CD4-positive, alpha-beta T cell treated with Interleukin-4 for 4 hours (primary cell): ENCODE measurements at places on chromosomes 4 and X.

DNA sequence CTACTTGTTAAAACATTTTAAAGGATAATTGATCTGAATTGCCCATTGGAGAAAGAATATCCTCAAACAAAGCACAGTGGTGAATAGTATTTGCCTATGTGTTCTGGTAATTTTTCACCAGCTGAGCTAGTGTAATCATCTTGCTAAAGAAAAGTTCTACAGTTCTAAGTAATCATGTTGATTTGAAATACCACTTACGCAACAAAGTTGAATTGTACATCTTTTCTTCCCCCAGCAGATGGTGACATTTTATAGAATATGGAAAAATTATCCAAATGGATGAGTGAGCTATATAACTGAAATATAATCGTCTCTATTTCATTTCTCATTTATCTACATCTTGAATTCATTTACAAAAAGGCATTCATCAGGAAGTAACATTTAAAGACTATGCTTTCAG is 9.7 kb upstream of the ZNF674 start:
- DNase-seq: peak; percentile 29

GRCh38 chr4:184100297-184100885 is 117.3 kb downstream of the ENPP6 start:
- no peak for DNase-seq

- no peak for DNase-seq
Measured at GRCh38 chr4:159292137-159292896, 189.4 kb downstream of the RAPGEF2 start.

DNA sequence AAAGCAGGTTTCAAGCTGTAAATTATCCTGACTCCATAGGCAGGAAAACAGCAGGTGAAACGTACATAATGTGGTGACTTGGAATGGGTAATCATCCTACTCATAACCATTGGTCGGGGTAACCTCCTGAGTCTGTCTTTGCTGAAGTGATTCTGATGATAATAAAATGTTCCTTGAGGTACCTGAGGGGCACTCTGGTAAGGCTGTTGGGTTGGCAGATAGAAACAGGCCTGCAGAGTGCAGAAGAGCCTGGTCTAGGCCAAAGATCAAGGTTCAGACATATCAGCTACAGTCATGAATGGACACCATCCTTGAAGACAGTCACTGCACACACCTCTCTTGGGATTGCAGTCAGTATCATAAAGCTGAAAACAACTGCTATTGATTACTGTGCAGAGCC is 174.7 kb upstream of the RPL34 start:
- no peak for DNase-seq

DNA sequence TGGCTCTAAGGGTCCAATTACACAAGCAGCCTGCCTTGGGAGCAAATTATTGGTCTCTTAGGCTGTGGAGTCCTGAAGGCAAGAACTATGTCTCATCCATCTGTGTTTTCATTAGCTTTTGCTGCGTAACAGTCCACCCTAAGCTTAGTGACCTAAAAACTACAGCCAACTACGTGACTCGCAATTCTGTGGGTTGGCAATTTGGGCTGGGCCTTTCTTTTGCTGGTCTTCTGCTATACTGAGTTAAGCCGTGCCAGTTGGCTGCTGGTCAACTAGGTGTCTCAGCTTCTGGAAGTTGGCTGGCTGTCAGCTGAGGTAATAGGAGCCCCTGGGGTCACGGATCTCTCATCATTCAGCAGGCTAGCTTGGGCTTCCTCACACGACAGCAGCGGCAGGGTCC is 205.6 kb upstream of the S100G start:
- DNase-seq: no peak

- no peak for DNase-seq
Measured at GRCh38 chr4:151940926-151941617, 180.3 kb upstream of the GATB start.

DNA sequence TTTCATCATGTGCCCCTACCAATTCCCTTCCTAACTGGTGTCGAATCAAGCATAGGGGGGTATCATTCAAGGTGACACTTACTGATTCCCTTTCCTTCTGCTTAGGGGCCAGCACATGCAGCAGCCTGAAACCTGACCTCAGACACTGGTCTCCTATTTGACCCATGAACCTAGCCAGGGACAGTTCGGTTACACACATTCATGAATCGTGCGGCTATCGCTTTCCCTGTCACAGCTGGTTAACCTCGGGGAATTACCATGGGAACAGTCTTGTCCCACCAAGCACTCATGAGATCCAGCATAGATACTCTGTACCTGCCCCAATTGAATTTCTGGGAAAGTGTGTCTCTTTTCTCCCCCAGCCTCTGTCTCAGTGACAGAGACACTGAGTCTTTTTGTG is 140.4 kb downstream of the ZNF674 start:
- DNase-seq: no peak

DNA sequence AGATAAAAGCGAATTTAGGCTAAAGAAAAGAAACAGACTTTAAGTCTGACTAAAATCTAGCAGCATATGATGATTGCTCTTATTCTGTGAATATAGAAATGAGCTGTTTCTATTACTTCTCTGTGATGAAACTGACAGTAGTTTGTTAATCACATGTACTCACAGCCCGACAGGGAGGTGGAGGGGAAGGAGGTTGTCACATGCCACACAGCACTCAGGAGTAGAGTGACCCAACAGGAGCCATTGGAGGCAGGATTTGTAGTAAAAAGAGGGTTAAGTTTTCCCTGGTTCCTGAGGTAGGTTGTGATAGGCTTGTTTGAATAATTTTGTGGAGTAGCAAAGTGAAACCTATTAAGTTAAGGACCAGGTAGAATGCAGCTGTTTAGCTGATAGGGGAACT is 495.9 kb downstream of the CENPC start:
- DNase-seq: no peak

DNA sequence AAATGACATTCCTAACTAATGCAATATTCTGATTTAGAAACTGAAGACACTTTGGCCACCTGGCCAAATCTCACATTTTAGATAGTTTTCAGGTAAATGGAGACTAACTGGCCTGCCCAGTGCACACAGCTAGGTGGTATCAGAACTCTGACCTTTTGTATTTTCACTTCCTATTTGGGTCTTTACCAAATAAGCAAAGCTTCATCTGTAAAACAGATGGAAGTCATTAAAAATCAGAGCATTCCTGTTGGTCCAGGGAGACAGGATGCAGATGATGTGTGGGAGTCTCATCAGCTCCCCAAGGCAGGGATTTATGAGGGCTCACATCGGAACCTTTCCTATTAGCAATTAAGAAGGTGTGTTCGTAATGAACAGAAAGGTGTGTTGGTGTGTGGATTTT is 57.7 kb downstream of the ARHGAP10 start:
- DNase-seq: no peak

DNA sequence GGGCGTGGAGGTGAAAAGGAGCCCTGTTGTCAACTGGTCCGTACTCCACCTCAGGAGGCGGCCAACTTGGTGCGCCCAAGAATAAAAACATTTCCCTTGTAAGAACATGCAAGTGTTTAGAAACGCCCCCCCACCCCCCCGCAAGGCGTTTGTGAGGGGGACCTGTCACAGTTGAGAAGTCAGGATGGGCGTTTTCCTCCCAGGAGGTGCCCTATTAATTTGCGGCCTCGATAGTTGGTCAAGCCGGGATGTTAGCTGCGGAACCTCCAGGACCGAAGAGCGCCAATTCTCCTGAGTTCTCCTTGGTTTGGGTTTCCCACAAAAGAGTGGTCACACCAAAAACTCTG is 651 bp upstream of the SAP30 start:
- peak; percentile 75 for DNase-seq

GRCh38 chr4:187333151-187333550 is 609.5 kb upstream of the FAT1 start:
- DNase-seq: no peak

- DNase-seq: no peak
Measured at GRCh38 chrX:130393451-130394074, 8.1 kb upstream of the GPR119 start.

DNA sequence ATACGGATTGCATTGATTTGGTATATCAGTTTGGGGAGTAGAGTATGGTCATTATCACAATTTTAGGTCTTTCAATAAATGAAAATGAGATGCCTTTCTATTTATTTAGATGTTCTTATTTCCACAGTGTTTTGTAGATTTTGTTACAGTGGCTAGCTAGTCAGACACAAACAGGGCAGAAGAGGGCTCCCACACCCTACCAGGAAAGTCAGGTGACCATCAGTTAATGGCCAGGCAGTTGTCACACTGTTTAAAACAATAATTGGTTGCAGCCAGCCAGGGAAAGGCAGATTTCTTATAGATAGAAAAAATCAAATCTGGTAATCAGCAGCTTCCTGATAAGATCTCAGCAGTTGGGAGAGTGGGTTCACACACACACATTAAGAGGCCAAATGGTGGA is 57.2 kb downstream of the UGT2B17 start:
- DNase-seq: no peak

- peak; percentile 11 for DNase-seq
Measured at GRCh38 chr4:105145156-105145902, 1.3 kb upstream of the TET2 start.

GRCh38 chr4:16027626-16028025 is 56.2 kb downstream of the PROM1 start:
- no peak for DNase-seq

GRCh38 chrX:153495362-153495751 is 577 bp downstream of the BGN start:
- no peak for DNase-seq

DNA sequence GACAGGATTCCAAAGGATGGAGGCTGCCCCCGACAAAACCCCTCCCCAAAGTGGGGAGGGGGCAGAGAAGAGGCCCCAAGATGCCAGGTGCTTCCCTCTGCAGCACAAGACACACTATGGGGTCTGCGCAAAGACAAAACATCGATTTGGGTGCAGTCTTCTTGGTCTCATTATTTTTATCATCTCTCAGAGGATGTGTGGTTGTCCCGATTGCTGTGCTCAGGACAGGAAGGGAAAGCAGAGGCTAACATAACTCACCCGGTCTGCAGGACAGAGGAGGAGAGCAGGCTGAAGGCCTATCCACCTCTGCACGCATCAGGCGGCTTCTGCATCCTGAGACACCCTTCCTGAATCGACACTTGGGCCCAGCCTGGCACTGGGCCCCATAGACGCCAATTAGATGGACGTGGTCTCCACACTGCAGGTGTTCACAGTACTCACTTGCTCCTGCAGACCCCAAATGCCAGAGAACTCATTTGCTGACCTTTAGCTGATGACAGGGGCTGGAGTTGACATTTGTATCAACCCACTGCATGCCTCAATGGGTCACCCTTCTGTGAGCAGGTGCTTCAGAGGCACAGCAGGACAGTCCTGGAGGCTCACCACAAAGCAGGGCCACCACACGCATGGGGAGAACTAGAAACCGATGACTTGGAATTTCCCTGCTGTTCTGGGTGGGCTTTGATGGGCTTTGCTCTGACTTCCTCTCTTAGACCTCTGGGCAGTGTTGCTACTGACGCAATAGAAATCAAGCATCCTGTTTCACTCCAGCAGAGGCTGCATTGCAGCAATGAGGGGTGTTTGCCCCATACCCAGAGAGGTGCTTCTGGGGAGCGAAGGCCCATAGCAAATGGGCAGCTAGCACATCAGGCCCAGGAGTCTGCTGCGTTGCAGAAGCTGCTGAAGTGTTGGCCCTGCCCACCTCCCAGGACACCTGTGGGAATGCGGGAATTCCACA is 96.3 kb upstream of the ENPP6 start:
- no peak for DNase-seq

- no peak for DNase-seq
Measured at GRCh38 chrX:139783959-139784358, 76.0 kb upstream of the MCF2 start.

DNA sequence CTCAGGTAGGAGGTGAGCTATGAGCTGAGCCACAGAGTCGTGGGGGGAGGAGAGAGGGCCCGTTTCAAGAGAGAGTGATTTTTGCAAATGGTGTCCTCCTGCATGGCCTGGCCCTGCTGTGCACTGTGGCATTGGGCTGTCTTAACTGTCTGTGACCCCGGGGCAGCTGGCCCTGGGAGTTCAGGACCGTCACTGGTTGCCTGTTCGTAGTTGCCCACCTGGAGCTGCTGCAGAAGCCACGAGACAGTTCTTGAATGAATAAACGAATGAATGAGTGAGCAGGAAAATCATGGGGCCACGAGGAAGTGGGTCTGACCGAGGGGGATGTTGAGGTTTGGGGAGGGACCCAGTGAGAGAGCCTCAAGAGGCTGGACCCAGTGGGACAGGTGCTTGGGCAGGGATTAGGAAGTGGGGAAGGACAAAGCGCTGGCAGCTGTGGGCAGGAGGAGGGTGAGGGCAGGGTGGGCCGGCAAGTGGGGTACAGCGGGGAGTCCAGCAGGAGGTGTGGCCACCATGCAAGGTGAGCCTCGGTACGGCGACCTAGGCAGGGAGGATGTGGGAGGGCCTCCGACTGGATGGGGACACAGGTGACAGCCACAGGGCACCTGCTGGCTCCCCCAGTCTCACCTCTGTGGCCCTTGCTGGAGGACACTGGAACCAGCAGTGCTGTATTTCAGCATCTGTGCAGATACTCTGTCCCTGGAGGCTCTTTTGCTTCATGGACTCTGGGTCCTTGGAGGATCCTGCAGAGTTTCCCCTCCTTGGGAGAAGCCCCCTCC is 10.2 kb downstream of the RGS12 start:
- no peak for DNase-seq

GRCh38 chrX:115259238-115259875 is 25.5 kb upstream of the LRCH2 start:
- DNase-seq: no peak

DNA sequence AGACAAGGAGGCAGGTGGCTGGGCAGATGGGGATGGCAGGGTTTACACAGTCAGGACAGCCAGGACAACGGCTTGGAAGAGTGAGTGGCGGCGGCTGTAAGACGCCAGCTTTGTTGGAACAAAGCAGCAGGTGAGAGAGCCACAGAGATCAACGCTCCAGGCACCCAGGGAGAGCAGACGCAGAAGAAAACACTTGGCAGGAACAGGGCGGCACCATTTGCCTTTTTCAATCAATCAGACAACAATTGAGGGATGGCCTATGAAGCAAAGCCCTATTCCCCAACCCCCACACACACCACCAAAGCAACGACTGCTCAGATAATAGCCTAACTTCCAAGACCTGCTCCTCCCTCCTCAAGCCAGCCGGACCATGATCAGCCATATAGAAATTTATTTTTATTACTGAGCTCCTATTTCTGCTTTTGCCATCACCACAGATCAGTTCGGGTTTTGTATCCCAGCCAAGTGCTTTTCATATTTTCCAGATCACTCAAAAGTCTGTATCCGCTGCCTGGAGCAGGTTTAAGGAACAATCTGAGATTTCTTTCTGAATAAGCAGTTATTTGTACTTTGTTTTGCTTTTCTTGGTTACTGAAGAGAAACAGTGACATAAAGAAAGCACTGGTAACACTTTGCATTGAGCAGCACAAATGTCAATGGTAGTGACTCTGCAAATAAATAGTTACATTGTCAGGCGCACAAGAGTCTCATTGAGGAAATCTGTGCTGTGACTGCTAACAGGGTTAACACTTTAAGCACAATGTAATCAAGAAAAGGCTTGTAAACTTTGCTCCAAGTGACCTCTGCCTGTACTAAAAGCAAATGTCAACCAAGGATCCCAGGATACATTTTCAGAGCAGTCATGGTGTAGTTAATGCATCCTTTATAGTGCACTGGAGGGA is 81.8 kb upstream of the RBPJ start:
- no peak for DNase-seq
